Right lung (tissue), 10 donors: ENCODE measurements at places on chromosomes 11 and 22. TPM values are rescaled to one million over a fixed set of nuclear protein-coding genes. Genes with fewer than 3 reads are reported as not detected.

DNA sequence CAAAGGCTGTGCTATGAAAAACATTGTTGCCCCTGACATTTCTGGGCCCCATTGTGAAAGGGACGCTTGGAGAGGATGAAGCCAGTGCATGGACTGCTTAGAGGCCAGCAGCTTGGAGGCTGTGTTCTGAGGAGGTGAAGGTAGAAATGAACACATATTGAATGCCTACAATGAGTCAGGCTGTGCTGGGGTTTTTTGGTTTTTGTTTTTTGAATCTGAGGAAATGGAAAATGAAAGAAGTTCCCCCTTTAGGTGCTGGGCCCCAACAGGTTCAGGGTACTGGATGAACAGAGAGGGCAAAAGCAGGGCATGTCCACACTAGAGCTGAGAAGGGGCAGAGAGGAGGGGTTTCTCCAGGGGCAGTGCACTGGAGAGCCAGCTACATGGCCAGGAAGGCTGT is 166.1 kb upstream of the API5 start:
- no peak for DNase-seq

DNA sequence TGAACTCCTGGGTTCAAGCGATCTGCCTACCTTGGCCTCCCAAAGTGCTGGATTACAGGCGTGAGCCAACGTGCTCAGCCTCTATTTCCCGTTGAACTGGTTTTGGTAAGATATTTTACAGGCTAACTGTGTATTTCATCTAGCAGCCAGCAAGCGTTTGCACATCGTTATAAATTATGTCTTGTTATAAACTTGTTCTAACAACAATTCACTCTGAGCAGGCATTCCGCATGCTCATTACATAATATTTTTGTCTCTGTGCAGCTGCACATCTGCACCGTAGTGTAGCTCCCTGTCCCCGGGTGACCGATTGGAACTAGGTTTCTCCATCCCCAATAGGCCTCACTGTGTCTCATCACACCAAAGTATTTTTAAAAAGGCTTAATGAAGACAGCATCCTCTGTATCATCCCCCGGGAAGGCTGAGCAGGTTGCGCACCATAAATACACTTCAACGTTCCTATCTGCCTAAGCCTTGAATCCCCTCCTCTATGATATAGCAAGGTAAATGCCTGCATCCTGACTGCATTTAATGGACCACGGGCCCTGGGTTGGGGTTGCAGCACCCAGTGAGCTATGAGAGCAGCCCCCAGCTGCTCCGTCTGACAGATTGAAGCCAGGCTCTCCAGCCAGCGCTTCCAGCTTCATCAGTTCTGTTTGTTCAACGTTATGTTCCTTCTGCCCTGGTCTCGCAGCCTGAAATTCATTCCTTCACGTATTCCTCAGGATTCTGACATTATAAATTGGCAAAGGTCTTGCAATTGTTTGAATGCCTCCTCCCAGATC is 47.7 kb downstream of the TST start:
- no peak for DNase-seq

Gene MPZL3
- 6.4 TPM for polyA plus RNA-seq

Gene TTC36
- polyA plus RNA-seq, result 1.1 TPM

DNA sequence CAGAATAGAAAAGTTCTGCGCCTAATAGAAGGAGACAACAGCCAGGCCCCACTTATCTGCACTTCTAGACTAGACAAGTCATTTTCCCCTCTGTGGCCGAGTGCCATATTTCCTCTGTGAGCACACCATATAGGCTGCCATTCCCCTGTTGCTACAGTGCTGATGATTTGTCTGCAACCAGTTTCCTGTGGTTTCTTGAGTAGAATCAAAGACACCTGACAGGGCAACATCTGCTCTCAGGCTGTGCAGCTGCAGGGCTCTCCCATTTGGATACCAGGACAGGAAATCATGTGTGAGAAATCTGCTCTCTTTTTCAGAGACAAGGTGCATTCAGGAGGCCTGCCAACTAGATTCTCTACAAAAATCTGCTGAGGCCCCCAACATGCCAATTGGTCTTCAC is 879.3 kb downstream of the DLG2 start:
- no peak for DNase-seq

DNA sequence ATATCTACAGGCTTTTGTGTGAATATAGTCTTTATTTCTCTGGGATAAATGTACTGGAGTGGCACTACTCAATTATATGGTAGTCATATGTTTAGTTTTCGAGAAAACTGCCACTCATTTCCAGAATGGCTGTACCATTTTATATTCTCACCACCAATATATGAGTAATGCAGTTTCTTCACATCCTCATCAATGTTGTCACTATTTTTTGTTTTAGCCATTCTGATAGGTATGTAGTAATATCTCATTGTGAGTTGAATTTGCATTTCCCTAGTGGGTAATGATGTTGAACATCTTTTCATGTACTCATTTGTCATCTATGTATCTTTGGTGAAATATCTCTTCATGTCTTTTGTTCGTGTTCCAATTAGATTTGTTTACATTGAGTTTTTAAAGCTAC is 18.0 kb downstream of the ACRV1 start:
- no peak for DNase-seq

DNA sequence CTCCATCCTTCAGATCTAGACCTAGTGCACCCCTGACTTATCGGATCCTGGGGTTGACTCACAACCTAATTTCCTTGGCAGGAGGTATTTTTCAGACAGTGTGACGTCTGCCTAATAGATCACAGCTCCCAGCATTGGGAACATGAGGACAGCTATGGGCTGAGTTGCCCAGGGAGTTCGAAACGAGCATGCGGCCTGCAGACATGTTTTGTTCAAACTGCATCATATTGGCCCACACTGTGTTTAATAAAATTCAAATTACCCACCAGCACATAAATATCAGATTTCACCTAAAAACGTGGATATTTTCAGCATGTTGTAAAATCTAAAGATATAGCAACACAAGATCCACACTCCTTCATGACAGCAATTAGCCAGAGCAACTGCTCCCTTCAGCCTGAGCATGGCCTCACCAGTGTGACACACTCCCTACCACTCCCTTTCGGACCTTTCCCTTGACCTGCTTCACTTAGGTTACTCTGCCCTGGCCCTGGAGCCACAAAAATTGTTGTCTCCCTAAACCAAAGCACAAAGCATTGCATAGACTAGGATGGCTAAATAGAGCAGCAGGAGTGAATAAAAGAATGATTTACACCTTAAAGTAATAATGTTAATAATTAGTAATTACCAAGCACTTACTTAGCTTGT is 53.6 kb upstream of the USP47 start:
- DNase-seq, result no peak
